Right lobe of liver (tissue), 6 donors: ENCODE measurements at places on chromosomes 7 and 10. TPM values are rescaled to one million over a fixed set of nuclear protein-coding genes. Genes with fewer than 3 reads are reported as not detected.
A peak's percentile ranks its signal among the peaks of the same experiment; 100 is the strongest.

- DNase-seq = no peak
Observed at GRCh38 chr7:133409966-133410365, 157.1 kb downstream of the EXOC4 start.

DNA sequence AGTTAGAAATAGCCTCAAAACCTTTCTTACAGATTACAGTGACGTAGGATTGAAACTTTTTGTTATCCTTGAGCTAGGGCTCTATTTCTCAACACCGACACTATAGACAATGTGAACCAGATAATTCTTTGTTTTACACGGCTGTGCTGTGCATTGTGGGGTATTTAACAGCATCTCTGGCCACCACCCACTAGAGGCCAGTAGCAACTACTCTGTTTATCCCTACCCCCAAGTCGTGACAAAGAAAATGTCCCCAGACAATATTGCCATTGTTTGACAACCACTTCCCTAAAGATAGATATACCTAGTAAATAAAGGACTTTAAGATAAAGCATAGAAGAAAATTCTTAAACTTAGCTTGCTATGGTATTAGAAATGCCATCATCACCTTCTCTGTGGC is 359.6 kb downstream of the ARL4A start:
- DNase-seq = no peak

DNA sequence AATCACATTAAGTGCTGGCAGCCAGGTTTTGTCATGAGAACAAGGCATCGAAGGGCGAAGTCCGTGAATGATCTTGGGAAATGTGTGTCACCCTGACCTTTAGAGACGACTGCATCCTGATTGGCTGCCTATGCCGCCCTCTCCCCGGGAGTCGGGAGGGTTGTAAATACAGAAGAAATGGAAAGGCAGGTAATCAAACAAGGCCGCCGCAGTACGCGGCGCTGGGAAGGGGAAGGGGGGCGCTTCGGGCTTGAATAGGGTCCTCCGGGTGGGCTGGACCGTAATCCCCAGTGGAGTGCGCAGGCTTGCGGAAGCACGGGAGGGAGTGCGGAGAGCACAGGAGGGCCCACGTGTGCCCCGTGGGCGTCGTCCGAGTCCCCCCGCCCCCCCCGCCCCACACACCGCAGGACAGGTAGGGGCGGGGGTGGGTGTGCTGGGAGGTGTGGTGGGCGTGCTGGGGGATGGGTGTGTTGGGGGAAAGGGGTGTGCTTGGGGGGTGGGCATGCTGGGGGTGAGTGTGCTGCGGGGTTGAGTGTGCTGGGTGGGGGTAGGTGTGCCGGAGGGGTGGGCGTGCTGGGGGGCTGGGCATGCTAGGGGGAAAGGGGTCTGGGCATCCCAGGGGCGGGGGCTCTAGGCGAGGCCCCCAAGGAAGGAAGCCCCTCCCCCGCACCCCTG is 169.4 kb downstream of the ARHGAP12 start:
- DNase-seq = peak; percentile 92

GRCh38 chr10:87060280-87060928 is 34.2 kb downstream of the GLUD1 start:
- DNase-seq = no peak

DNA sequence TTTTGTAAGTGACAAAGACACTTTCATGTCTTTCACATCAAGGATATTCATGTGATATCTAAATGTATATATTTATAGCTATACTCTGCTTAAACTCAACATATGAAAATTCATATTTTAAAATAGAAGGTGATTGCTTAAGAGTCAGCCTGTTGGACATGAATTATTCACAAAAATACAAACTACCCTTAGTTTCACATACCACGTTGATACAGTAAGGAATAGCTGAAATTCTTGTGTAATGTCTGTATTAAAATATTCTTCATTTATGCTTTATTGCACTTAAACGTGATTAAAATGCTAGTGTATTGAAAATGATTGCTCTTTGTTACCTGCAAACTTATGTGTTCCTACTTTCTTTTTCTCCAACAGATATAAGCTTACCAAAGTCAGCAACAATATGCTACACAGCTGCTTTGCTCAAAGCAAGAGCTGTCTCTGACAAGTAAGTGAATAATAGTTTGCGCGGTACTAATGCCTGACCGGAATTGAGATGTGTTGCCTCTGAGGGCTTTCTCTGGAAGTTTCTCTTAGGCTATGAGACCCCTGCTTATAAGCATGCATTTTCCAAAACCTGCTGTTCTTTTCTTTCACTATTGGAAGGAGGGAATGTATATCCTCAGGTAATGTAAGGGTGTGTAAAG is 133.8 kb downstream of the WNT2 start:
- DNase-seq = no peak

Gene TMEM229A
- total RNA-seq = not detected

Gene PTPN20
- total RNA-seq = not detected

Gene TUBAL3
- not detected for total RNA-seq

Gene HOXA1
- total RNA-seq = 0.31 TPM

Gene LRRC18
- not detected for total RNA-seq

Gene MYL7
- total RNA-seq = not detected
